Activated T-cell treated with anti-CD3 and anti-CD28 coated beads for 1 hour (primary cell): ENCODE measurements at places on chromosomes 2 and 18.

DNA sequence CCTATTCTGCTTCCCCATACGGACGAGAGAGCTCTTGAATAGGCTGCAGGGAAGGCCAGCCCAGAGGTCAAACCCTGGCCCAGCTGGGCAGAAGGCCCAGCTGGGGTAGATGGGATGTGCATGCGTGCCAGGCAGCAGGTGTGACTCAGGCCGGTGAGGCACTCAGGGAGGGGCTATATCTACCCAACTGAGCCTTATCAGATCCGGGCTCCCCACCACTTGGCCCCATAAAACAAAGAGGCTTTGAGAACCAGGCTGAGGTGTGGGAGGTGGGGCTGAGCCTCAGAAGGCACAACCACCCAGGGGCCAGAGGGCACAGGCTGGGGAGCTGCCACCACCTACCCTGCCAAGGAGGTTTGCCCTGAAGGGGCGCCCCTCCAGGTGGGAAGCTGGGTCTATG, 8.0 kb upstream of the CFAP65 start:
- DNase-seq = no peak

GRCh38 chr2:221437056-221437455, 135.0 kb downstream of the EPHA4 start:
- no peak for DNase-seq

DNA sequence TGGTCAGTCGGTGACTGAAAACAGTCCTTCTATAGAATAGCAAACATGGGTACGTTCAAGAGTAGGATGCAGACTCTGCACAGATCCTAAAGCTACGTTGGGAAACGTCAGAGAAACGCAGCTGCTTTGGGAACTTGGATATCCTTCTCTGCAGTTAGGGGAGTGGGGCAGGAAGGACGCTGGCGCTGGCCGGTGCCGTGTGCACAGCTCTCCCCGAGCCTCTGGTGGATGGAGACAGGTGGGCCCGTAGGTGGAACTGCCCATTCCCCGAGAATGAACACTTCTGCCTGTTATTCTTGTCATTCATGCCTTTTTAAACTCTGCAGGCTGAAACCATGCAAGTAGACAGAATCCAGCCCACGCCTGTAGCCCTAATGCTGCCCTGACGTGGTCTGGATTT, 91.7 kb upstream of the MBOAT2 start:
- no peak for DNase-seq

GRCh38 chr2:96116879-96117533, 635 bp upstream of the ADRA2B start:
- peak; percentile 51 for DNase-seq

DNA sequence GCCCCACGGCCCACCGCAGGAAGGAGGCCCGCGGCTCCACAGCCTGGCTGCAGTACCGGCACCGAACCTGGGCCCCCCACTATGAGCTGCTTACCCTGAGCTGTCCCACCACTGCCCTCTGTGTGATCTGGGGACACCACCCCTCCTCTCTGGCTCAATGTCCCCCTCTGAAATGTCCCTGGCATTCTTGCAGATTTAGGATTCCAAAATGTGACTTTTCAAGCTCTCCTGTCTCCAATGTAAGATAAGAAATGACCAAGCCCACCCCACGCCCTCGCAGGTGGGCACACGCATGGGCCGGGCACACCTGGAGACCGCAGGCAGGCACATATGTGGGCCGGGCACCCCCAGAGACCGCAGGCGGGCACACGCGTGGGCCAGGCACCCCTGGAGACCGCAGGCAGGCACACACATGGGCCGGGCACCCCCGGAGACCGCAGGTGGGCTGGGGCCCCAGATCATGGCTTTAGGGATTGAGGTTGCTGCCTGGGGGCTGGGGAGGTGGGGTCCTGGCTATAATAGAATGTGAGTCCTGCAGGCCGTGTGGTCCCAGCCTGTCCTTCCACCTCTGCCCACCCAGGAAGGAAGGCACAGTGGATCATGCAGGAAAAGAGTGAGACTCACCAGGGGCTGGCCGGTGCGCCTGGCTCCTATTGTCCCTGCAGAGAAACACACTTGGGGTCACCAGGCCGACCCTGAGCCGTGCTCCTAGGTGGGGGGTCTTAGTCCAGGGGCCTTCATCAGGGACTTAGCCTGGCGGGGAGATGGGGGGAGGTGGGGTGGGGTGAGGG, 7.2 kb downstream of the PDCD1 start:
- no peak for DNase-seq
